Keratinocyte (primary cell): ENCODE measurements at places on chromosomes 7 and 10.

DNA sequence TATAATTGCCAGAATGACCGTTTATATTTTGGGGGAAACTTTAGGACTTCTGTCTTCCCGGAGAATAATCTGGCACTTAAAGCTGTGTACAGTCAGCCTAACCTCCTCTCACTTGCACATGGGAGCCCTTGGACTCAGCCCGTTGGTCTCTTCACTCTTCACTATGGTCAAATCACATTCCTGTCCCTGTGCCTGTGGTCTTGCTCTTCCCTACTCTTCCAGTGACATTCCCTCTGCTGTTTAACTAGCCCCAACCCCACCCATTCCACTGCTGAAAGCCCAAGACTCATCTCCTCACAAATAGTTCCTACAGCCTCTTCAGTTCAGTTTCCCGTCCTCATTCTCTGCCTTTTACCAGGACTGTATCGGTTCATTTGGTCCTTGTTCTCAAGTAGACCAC is 135.0 kb downstream of the DYNC1I1 start:
- no peak for DNase-seq

DNA sequence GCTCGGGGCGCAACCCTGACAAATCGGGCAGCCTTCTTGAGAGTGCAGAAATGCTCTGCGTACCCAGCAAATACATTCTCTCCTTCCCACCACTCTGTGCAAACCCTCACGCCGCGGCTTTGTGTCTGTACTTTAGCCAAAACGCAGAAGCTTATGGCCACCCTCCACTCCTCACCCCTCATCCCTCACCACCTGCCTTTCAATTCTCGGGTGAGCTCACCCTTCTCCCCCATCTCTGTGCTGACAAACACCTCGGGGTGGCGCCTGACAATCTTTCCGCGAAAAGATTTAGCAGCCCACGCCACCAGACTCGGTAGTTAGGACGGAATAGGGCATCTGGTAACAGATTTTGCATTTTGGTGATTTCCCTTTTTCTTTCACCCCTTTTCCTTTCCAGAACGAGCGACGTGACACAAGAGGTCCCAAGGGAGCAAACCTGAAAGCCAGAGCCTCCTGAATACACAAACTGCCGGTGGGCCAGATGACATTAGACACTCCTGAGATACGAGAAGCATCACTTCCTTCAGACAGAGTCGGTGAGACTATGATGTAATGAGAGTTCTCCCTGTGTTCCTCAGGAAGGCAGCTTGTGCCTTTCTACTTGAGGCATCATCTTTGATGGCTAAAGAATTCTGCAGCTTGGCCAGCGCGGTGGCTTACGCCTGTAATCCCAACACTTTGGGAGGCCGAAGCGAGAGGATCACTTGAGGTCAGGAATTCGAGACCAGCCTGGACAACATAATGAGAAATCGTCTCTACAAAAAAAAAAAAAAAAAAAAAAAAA is 671 bp upstream of the ATAD1 start:
- DNase-seq = no peak

- DNase-seq = no peak
Measured at GRCh38 chr10:45433716-45434469, 59.9 kb downstream of the ALOX5 start.

DNA sequence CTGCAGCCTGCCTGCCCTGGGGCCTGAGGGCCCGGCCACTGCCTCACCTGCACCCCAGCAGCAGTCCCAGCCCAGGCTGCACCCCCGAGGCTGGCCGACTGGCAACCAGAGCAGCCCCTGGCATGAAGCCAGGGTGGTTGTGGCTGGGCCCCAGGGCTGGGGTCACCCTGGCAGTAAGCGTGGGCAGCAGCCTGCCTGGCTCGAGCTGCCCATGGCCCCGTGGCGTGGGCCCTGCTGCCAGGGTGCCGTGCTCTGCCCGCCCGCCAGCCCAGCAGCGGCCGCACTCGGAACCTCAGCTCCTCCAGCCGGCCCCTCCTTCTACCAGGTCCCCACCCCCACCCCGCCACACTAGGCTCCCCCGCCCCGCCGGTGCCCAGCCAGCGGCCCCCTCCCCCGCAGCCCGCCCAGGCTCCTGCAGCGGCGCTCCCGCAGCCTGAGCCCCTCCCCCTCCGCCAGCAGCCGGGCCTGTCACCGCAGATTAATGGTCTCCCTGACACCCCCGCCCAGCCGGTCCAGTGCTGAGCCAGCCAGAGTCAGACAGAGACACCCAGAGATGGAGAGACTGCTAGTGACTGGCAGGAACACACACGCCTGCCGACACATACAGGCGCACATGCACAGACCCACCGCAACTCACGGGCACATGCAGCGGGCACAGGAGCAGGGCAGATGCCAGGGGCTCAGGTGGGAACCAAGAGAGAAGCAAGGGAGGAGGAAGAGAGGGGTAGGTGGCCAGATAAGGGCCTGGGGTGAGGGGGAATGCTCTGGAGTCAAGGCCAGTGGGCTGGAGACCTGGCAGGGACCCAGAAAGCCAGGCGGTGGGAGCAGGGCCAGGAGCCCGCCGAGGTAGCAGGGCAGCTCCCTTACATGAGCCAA is 22.4 kb downstream of the KCNH2 start:
- no peak for DNase-seq

- DNase-seq = peak; percentile 5
Measured at GRCh38 chr10:91251430-91252056, 31.1 kb downstream of the PCGF5 start.
